Stimulated activated CD8-positive, alpha-beta memory T cell treated with anti-CD3 and anti-CD28 coated beads, Interleukin-2, amount 100 ng/mL, for 1 hour (primary cell): ENCODE measurements at places on chromosomes 16 and 17.
A peak's percentile ranks its signal among the peaks of the same experiment; 100 is the strongest.

GRCh38 chr17:69173118-69173517, 31.4 kb upstream of the ABCA6 start:
- DNase-seq, result no peak

DNA sequence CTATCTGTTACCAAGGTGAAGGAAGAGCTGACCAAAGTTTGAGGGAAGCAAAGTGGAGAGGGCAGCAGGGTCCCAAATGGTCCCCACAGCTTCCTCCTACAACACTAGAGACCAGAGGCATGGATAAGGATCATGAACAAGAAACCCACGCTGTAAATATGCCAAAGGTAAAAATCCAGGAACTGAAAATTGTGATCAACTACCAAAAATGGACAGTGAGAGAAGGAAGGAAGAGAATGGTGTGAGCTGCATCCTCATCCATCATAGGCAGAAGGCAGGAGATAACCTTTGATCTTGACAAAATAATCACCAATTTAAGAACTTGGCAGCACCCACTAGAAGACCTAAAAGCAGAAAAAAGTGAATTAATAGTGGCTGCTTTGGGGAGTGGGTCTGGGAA, 66.2 kb downstream of the CYTH1 start:
- DNase-seq, result no peak

DNA sequence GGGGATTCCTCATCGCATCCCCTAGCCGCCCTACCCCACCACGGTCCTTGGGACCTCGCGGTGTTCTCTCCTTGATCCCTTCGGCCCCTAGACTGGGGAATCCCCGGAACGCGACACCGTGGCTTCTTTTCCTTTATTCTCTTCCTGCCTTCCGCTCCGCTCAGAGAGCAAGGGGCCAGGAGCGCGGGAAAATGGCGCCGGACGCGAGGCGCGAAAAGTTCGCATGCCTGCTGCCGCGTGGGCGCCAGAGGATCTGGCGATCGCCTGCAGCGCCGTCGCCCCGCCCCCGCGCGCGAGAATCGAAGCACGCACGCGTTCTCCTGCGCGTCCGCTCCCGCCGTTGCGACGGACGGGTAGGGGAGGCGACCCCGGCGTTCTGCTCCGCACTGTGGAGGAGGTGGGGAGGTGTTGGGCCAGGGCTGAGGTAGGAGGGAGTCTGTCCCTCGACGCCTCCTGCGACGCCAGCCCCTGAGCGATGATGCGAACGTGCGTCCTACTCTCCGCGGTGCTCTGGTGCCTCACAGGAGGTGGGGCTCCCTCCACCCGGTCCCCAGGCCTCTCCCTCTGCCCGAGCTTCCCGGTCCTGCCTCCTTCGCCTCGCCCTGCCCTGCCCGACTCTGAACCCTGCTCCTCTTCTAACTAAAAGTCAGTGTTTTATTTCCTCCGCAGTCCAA, at the start of gene ZPBP2:
Gene ZPBP2 (plus strand): TSS at position 323 of the 674 bp plus-strand sequence. CDS start 153 bp downstream, at position 476.
- no peak for DNase-seq

DNA sequence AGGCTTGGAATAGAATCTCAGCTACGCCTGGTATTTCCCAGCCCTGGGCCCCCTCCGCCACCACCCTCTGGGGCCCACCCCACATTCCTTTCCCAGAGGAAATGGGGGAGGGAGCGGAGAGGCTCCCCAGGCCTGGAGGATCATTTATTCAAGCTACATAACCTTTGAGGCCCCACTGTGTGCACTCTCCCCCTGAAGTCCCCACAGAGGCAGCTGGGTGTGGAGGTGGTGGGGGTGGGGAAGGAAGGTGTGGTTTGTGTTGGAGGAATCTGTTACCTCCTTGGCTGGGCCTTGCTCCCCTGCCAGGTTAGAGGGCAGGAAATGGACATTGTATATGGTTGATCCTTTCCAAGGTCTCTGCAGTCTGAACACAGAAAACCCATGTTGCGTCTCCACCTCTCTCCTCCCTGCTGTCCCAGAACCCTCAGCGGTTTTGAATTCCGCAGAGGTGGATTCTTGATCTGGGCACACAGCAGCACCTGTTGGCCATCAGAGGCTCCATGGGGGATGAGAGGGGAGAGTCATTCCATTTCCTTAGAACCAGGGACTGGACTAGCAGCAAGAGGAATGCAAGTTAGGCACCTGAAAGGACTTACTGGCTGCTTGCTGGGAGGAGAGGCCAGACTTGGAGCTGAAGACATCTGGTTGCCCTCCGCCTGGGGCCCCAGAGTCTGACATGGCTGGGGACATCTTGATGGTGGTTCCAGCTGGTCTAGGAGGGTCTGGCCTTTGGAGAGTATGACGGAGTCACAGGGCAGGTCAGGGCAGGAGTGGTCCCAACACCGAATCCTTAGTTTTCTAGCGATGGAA, 23.0 kb downstream of the ARHGAP23 start:
- DNase-seq, result no peak

DNA sequence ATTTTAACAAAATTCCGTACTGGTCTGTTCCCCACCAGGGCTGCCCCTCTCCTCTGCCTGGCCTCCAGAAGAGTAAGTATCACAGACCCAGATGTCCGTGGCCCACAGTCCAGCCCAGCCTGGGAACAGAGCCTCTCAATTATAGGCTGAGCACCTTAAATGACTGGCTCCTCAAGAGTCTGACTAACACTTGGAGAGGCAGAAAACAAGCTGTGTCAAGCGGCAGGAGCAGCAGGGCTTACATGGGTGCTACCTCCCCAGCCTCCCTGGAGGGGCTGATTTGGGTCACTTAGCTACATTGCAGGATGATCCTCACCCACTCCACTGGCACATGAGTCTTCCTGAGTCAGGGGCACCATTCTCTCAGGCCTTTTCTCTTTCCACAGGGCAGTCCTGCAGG, 209.7 kb downstream of the COPRS start:
- no peak for DNase-seq

DNA sequence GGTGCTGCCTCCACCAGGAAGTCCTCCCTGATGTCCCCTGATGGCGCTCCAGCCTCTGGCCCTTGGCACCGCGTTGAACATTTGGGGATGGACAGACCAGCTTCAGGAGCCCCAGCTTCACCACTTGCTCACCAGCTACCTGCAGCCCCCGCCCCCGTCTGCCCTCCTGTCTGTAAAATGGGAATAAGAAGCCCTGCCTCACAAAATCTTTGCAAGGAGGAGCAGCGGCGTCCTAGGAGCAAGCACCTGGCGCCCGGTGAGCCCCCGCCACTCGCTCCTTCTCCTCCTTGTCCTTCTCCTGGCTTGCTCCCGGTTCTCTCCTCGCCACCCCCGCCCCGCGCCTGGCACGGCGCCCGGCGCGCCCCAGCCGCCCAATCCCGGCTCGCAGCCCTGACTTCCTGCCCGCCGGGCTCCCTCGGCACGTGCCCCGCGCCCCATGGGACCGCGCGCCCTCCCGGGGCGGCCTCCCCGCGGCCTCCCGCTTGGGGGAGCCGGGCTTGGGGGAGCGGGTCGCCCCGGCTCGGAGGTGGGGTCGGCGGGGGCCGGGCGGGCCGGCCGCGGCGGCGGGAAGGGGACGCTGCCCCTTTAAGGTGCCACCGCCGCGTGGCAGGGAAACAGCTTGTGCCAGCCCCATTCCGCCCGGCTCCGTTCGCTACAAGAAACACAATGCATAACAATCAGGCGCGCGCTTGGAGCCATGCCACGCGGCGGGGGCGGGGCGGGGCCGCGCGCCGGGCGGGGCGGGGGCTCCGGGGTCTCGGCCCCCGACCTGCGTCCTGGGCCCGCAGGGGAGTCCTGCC, 9.1 kb upstream of the PPP1R1B start:
- no peak for DNase-seq

DNA sequence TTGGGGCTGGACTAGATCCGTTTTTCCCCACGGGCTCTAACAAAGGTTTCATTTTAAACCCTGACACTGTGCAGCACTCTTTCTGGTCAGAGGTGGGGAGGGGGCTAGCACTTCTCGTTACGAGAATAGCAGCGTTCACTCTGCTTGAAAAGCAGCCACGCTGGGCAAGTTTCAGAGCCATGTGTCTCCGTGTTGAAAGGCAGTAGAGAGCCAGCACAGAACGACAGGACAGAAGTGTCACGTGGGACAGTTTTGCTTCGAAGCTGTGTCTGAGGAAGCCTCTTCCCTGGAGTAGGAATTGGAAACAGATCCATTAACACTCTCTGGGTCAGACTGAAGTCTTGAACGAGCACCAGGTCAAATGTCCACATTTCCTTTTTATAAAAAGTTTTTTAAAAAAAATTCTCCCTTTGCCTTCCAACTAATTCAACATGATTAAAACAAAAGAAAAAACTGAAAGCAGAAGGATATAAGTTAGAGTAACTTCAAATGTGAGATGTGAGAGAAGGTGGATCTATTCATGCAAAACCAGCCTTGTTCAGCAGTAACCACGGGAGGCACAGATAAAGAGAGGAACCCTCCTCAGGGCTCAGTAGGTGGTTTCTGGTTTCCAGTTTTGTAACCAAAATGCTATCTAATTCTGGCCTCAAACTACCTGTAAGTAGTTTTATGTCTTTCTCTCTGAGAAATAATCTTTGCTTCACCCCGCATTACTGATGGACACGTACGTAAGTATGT, 65.0 kb downstream of the SMG6 start:
- DNase-seq, result no peak

- DNase-seq, result no peak
Measured at GRCh38 chr17:31461227-31461810, 69.8 kb downstream of the RAB11FIP4 start.

- no peak for DNase-seq
Measured at GRCh38 chr16:27690608-27691007, 140.7 kb downstream of the KATNIP start.

- no peak for DNase-seq
Measured at GRCh38 chr17:76189247-76189646, 48.2 kb upstream of the FOXJ1 start.

- DNase-seq, result no peak
Measured at GRCh38 chr16:78007121-78007520, 15.2 kb upstream of the CLEC3A start.

DNA sequence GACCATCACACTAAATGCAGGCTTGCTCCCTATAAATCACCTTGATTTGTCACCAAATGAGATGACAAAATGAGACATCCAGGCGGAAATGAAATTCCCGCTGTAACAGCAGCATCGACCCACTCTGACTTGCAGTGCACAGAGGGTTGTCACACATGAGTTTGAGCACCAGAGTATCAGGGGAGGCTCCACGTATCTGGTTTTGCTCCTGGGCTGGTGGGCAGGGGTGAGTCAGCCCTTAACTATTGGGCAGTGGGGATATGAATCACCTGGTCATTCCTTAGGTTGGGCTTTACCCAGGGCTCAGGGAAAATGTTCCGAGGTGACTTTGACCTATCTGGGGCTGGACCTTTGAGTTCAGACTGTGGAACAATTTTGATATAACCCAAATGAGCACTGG, 245.2 kb upstream of the CCL2 start:
- DNase-seq, result no peak

- no peak for DNase-seq
Measured at GRCh38 chr17:16935786-16936185, 36.1 kb downstream of the TNFRSF13B start.

- no peak for DNase-seq
Measured at GRCh38 chr17:80929449-80929848, 62.2 kb upstream of the CHMP6 start.

- DNase-seq, result no peak
Measured at GRCh38 chr17:47644324-47644723, 5.4 kb upstream of the KPNB1 start.

- no peak for DNase-seq
Measured at GRCh38 chr16:65415460-65415859, 293.6 kb upstream of the CDH11 start.

GRCh38 chr16:8905795-8906591, 23.8 kb downstream of the LITAFD start:
- DNase-seq, result no peak

GRCh38 chr16:11212798-11213196, 43.2 kb downstream of the SOCS1 start:
- DNase-seq, result no peak

DNA sequence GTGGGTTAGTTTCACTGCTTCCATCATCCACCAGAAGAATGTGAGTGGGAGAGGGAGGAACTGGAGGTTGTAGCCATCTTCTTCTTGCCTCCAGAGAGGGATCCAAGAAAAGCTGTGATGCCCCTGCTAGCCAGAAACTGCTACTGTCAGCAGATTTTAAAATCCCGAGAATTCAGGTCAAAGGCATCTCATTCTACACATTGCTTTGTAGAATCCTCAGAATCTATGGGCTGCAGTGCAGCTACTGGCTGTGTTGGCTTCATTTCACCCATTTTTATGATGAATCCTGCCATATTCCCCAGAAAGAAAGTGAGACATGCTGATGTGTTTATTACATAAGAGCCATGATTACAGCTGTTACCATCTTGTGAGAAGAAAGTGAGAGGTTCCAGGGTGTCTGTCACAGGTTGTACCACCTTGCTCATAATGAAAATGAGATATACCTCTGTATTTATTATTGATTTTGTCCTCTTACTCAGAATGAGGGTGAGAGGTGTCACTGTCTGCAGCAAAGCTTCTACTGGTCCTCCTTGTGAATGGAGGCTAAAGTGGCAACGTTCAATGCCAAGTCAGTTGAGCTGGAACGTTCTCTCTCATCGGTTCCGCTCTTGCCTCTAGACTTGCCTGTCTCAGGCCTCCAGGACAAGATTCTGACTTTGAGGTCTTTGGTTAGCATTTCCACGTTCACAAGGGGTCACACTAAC, 50.1 kb upstream of the MYH10 start:
- no peak for DNase-seq

DNA sequence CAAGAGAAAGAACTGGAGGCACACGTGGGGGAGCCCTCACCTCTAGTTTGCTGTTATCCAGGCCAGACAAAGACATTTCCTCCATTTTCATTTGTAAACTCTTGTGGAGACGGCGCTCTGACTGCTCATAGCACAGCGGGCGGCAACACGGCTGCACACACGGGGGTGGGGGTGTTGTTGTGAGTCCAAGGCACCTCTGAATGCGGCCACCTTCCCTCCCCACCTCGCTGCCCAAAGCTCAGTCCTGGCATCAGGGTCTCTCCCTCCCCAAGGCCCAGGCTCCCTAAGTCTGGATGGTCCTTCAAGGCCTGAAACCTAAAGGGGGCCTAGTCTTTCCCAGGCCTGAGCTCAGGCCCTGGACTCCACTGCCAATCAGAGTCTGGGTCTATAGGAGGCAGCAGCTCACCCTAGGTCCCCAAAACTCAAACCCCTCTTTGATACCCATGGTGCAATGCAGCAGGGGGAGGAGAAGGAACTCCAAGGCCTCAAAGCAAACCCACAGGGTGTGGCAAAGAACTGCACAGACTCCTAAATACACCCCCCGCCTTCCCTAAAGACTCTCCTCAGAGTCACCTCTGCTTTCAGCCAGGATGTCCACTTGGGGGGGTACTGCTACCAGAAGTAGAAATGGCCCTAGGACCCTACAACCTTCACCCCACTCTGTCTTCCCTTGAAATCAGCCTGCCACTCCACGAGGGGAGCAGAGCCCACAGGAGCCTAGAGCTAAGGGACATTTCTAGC, 1.5 kb downstream of the ATXN7L3 start:
- peak; percentile 36 for DNase-seq
